Stimulated activated CD4-positive, alpha-beta T cell treated with anti-CD3 and anti-CD28 coated beads, Interleukin-4, amount 100 ng/mL, for 1 hour (primary cell): ENCODE measurements at places on chromosomes 4 and X.

- DNase-seq: no peak
These were observed 17.5 kb upstream of the CORIN start for GRCh38 chr4:47855350-47855749.

DNA sequence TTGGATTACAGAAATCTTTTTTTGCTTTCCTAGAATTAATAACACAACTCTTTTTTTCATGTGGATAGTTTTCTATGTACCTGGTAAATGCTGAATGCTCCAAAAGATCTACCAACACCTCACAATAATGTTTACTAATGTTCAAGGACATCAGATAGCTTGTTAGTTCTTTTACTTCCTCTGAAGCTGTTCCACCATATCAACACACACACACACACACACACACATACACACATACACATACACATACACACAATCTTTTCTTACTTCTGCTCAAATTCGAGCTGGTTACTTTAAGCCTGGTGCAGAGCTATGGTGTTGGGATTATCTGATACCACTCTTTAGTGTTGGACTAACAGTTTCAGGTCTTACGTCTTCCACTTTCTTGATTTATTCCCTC lies 28.3 kb upstream of the TMPRSS11D start:
- no peak for DNase-seq

DNA sequence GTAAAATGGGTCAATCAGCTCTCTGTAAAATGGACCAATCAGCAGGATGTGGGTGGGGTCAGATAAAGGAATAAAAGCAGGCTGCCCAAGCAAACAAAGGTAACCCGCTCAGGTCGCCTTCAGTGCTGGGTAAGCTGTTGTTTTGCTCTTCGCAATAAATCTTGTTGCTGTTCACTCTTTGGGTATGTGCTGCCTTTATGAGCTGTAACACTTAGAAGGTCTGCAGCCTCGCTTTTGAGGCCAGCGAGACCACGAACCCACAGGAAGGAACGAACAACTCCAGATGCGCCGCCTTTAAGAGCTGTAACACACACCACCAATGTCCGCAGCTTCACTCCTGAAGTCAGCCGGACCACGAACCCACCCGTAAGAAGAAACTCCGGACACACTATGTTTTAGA lies 11.5 kb upstream of the CAMK2D start:
- DNase-seq: no peak

- no peak for DNase-seq
These were observed 9.0 kb downstream of the BMP3 start for GRCh38 chr4:81039351-81039972.

GRCh38 chr4:186400676-186401075 lies 134.7 kb downstream of the F11 start:
- no peak for DNase-seq

GRCh38 chr4:7464259-7464655 lies 29.5 kb upstream of the PSAPL1 start:
- DNase-seq: no peak

- no peak for DNase-seq
These were observed 235.1 kb upstream of the TAPT1 start for GRCh38 chr4:16461362-16461761.

DNA sequence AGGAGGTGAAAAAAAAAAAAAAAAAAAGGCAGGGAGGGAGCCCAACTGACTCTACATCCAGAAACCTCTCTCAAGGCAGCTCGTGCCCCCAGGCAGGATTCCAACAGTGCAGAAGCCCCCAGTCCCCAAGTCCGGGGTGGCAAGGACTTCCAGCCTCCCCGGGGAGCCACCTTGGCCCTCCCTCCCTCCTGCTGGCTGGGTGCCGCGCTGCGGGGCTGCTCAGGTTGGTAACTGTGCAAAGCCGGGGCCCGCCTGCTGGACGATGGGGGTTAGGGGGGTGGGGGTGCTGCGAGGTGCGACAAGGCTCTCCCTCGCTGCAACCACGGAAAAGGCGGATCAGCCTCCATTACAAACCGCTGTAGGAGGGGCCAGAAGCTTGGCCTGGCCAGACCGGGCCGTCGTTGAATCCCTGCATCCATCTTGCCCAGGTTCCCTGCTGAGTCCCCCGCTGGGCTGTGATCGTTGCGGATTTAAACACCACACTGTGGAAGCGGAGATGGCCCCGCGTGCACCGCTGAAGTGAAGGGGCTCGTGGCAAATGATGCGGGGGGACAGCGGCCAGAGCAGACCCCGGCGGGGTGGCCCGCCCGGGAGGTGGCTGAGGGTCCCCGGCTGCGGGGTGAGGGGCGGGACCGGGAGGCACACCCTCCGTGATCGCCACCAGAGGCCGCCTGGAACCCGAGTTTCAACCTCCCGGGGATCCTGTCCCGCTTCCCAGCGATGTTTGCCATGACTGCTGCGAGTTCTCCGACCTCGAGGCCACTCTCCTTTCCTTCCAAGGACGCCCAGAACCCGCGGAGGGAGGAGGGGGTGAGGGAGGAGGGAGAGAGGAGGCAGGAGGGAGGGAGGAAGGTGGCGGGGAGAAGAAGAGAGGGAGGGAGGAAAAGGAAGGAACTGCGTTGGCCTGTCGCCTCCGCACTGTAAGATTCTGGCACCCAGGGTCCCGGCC lies 58.0 kb upstream of the DDX3X start:
- peak; percentile 52 for DNase-seq

DNA sequence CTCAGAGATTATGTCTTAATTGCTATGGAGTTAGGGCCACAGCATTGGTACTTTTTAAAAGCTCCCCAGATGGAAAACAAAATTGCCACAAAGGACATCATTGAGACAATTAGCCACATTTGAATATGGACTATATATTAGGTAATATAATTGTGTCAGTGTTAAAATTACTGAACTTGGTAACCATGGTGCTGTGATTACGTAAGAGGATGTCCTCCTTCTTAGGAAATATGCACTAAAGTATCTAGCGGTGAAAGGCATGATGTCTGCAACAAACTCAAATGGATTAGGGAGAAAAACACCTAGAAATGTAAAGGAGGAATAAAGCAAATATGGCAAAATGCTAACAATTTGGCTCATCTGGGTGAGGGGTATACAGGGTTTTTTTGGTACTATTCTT lies 89.9 kb upstream of the PAK3 start:
- DNase-seq: no peak

GRCh38 chr4:142933207-142933606 lies 87.1 kb upstream of the INPP4B start:
- DNase-seq: no peak

DNA sequence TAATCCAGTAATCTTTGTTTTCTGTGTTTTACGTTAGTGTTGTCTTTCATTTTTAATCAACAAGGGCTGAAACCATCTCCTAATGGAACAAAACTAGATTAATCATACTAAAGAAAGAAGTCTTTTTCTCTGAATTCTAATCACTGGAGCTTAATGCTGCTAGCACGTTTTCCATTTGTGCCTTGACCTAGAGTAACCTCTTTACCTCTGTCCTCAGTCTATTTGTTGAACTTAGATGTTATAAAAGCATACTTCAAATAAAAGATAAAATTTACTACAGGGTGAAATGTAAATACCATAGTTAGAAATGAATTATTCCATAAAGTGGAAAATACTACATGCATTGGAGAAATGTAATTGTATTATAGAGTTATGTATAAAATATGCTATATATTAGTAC lies 207.1 kb downstream of the NKX6-1 start:
- DNase-seq: no peak

- no peak for DNase-seq
These were observed 7.6 kb downstream of the SFRP2 start for GRCh38 chr4:153781280-153781679.

DNA sequence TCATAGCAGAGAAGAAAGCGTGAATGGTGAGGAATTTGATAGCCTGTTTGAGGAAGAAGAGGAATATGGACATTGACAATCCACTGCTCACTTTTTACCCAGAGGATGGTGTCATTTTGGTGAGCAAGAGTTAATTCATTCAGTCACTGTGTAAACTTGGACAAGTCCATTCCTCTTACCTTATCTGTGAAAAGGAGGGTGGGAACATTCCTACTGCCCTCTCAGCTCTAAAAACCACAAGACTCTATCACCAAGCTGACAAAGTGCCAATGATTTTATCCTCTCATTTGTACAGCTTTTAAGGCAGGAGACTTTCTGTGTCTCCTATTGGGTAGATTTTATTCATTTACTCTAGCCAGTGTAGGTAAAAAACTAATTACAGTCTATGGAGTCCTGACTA lies 103.8 kb downstream of the LUZP4 start:
- no peak for DNase-seq

GRCh38 chrX:24877854-24878650 lies 137.7 kb downstream of the ARX start:
- no peak for DNase-seq

DNA sequence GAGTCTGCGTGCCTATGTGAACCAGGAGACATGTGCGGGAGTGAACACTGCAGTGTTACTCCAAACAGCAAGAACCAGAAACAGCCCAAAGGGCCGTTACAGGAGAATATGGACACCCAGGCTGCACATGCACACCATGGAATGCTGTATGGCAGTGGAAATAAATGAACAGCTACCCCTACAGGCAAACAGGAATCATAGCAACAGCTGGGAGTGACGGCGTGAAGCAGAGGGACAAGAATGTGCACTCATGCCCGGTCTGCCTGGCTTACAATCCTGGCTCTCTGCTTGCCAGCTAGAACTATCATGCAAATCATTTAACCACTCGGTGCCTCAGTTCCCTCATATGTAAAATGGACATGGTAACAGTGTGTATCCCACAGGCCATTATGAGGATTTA lies 16.6 kb downstream of the GPKOW start:
- no peak for DNase-seq

- DNase-seq: no peak
These were observed 118.7 kb downstream of the FHIP1A start for GRCh38 chr4:151527699-151528098.
